ENCODE measurements at places on chromosomes 4 and X. TPM values are rescaled to one million over a fixed set of nuclear protein-coding genes. Genes with fewer than 3 reads are reported as not detected.

GUCY1A1 gene
- 20.0 TPM for total RNA-seq

DNA sequence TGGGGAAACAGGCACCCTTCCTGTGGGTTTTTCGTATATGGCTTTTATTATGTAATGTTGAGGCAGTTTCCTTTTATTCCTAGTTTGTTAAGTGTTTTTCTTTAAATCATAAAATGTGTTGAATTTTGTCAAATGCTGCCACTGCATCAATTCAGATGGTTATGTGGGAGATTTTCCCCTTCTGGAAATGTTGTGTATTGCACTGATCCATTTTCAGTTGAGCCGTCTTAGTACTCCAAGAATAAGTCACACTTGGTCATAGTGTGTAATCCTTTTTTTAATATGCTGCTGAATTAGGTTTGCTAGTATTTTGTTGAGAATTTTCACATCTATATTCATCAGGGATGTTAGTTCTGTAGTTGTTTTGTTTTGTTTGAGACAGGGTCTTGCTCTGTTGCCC, 9.5 kb upstream of the CTBP1 start:
- no peak for DNase-seq

GRCh38 chrX:80876877-80877276, 67.2 kb upstream of the BRWD3 start:
- no peak for DNase-seq

DNA sequence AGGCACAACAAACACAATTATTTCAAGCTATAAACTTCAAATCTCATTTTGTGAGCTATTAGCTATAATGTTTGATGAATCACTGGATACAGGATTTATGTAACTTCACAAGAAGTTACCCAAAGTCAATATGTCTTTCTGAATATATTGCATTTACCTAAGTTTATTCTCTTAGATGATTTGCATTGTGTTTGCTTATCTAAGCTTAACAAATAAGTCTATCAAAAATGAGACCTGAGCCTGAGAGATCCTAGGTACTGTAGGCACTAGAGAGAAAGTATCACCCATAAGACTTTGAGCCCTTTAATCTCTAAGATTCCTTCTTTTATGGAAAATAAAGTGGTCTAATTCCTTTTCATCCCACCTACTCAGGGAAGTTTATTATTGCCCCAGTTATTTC, 178.2 kb downstream of the NAF1 start:
- DNase-seq, result no peak

- no peak for DNase-seq
Observed at GRCh38 chr4:128796934-128797333, 12.6 kb upstream of the JADE1 start.

GRCh38 chrX:71989768-71990426, 79.3 kb downstream of the NHSL2 start:
- no peak for DNase-seq
